ENCODE measurements at places on chromosomes 1 and 21. TPM values are rescaled to one million over a fixed set of nuclear protein-coding genes. Genes with fewer than 3 reads are reported as not detected.

- H3K4me1 ChIP-seq, result no peaks in the 10 kb centered on the region
- DNase-seq, result no peak
- no peak overlapping the region for H3K27ac ChIP-seq
- no peak overlapping the region for H3K4me3 ChIP-seq
Measured at GRCh38 chr1:112316254-112316913, 79.6 kb upstream of the CTTNBP2NL start.

- H3K36me3 ChIP-seq, result no peaks in the 10 kb centered on the region
- no peak overlapping the region for H3K4me3 ChIP-seq
- H3K4me1 ChIP-seq, result no peaks in the 10 kb centered on the region
- DNase-seq, result no peak
Measured at GRCh38 chr21:45764792-45765191, 121.3 kb downstream of the PCBP3 start.

GRCh38 chr1:151294742-151295462 is 12.8 kb downstream of the ZNF687 start:
- no peaks in the 10 kb centered on the region for H3K4me1 ChIP-seq
- H3K27ac ChIP-seq, result no peak overlapping the region
- H3K4me3 ChIP-seq, result no peak overlapping the region
- no peaks in the 10 kb centered on the region for H3K27me3 ChIP-seq
- H3K36me3 ChIP-seq, result peaks cover 100% of the 10 kb centered on the region

The OVAAL gene
- total RNA-seq, result 0.70 TPM

The CRABP2 gene
- total RNA-seq, result 0.67 TPM
